Dermis blood vessel endothelial cell (primary cell): ENCODE measurements at places on chromosomes 13 and 19. TPM values are rescaled to one million over a fixed set of nuclear protein-coding genes. Genes with fewer than 3 reads are reported as not detected.
A peak's percentile ranks its signal among the peaks of the same experiment; 100 is the strongest.

GRCh38 chr19:38229585-38230073, 5.6 kb upstream of the DPF1 start:
- peak; percentile 80 for DNase-seq

- DNase-seq, result no peak
Measured at GRCh38 chr13:53343361-53343744, 314.7 kb downstream of the OLFM4 start.

DNA sequence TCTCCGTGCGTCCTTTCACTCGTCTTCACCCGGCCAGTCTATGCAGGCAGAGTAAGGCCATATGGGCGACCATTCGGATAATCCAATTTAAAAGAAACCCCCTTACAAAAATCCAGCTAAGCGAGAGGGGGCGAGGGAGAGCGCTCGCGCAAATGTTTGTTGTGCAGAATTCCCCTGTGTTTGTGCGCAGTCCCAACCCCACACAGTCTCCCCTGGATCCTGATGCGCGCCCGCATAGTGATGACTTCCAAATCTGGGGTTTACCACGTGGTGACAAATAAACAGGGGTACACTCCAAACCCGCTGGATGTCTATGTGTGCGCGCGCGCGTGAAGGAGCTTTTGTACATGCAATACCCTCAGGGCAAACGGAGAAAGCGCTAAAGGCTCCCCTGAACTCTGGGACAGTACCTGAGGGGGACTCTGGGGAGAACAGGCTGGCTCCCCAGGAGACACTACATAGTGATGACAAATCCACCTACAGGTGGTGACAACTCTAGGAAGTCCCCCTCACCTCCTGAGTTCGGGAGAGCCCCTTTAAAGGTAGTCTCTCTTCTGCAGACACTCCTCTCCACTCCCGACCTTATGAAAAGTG, 8.5 kb downstream of the SOX21 start:
- no peak for DNase-seq

GRCh38 chr19:17240062-17240752, 5.5 kb downstream of the NR2F6 start:
- DNase-seq, result no peak

DNA sequence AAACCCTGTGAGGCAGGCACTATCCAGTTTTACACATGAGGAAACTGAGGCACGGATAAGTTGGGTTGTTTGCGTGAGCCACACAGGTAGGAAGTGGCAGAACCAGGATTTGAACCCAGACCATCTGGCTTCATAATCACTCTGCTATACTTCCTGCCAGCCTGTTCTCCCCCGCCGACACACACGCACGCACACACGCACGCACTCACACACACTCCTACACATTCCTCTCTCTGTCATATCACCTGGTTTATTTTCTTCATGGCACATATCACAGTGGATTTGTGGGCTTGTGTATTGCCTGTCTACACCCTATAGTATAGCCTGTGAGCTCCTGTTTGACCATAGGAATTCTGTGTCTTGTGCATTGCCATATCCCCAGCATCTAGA, 140.0 kb downstream of the SIPA1L3 start:
- DNase-seq, result no peak

DNA sequence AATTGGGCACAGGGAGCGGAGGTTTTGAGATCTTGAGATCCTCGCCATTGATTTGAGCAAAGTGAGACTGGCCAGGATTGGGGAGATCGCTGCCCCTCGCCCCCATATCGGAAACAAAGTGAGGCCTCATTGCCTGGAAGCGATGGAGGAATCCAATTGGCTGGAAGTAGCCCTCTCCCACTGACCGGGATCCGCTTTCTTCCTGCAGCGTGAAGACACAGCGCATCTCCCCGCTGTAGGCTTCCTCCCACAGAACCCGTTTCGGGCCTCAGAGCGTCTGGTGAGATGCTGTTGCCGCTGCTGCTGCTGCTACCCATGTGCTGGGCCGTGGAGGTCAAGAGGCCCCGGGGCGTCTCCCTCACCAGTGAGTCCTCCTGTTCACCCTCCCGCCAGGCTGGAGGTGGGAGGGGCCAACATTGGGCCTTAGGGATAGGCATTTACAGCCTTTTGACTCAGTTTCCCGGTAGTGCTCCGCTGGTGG, 438 bp downstream of the PRKCSH start:
- peak; percentile 39 for DNase-seq

- no peak for DNase-seq
Measured at GRCh38 chr19:6531163-6531955, 533 bp downstream of the TNFSF9 start.

GRCh38 chr19:10211061-10211460, 16.3 kb upstream of the DNMT1 start:
- peak; percentile 27 for DNase-seq

DNA sequence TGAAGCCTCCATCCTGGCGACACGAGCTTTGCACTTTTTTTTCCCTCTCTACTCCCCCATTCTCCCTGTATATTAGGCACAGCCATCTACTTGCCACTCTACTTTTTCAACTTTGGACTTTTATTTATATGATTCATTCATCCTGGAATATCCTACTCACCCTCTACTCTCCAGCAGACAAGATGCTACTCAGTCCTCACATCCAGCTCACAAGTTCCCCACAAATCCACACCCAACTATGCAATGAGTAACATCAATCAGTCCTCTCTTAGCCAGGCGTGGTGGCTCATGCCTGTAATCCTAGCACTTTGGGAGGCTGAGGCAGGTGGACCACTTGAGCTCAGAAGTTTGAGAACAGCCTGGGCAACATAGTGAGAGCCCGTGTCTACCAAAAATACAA, 23.9 kb upstream of the URAD start:
- no peak for DNase-seq

- DNase-seq, result no peak
Measured at GRCh38 chr19:18931316-18932162, 9.5 kb downstream of the HOMER3 start.

- no peak for DNase-seq
Measured at GRCh38 chr13:53189162-53189561, 160.5 kb downstream of the OLFM4 start.

- DNase-seq, result peak; percentile 97
Measured at GRCh38 chr19:11505032-11505503, 571 bp downstream of the ZNF653 start.

GRCh38 chr13:106241974-106242953, 293.2 kb downstream of the EFNB2 start:
- DNase-seq, result no peak

GRCh38 chr13:113959198-113959597, 14.7 kb downstream of the C13orf46 start:
- peak; percentile 87 for DNase-seq

DNA sequence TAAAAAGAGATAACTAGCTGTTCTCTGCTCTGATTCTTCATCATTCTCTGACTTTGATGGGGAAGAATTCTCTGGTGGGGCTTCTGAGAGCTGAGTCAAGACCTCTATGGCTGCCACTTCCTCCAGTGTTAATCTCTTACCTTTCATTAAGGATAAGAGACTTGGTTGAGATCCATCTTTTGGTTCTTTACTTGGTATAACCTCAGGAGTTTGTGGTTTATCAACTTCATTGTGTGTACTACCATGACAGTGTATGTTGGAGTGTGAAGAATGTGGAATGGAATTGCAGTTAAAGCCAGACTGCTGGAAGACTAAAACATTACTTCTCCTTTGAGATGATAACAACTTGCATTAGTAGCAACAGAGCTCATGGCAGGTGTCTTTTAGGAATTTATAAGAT, 222.0 kb downstream of the SLITRK5 start:
- no peak for DNase-seq

- DNase-seq, result no peak
Measured at GRCh38 chr13:109212650-109213049, 573.7 kb downstream of the IRS2 start.

- DNase-seq, result no peak
Measured at GRCh38 chr19:46254776-46255175, 25.2 kb downstream of the IGFL1 start.

GRCh38 chr19:50173127-50173526, 10.0 kb upstream of the IZUMO2 start:
- no peak for DNase-seq

GRCh38 chr19:31015778-31016177, 333.5 kb downstream of the TSHZ3 start:
- no peak for DNase-seq

GRCh38 chr13:27044837-27045570, 126.6 kb downstream of the USP12 start:
- no peak for DNase-seq

GRCh38 chr19:4316956-4317355, 12.6 kb downstream of the FSD1 start:
- DNase-seq, result no peak

GRCh38 chr19:42193706-42194105, 23.8 kb downstream of the DEDD2 start:
- DNase-seq, result peak; percentile 63

DNA sequence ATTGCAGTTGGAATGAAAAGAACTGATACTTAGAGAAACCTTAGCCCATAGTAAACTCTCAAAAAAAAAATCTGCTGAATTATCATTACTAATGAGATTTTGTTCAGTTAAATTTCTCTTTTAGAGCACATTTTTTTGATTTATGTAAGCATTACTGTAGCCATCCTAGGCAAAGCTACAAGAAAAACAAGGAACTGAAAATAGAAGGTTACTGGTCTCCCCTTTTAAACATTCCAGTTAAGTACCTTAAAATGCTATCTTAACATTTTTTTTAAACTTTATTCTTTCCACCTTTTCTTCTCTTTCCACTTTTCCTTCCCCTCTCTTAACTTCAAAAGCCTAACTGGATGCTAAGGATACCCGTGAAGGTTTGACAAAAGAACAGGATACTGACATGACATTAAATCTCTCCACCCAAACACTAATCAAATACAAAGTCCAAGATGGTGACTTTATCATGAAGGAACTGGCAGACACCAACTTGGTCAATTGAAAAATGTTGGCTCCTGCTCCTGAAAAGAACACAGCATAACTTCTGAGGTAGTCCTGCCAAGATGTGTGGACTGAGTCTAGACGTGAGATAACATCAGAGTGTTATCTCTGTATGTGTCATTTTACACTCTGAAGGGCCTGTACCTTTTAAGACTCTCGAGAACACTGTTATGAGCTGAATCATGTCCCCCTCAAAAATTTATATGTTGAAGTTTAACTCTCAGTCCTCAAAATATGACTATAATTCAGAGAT, 29.5 kb upstream of the SACS start:
- no peak for DNase-seq

DNA sequence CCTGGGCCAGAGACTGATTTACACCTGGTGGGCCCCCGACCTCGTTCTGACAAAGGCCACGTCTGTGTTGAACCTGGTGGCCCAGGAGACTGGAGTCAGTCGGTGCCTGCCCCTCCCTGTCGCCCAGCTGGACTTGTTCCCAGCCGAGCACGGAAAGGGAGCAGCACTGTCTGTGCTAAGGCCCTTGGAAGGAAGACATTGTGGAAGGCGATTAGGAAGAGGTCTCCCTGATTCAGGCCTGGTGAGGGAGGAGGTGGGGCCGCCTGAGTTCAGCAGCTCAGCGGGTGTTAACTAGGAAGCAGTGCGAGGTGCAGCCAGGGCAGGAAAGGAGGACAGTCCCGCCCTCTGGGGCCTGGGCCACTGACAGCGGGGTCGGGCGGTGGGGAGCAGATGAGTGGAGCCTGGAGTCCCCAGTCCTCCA, 64.7 kb downstream of the GPR12 start:
- no peak for DNase-seq

GRCh38 chr19:51458051-51458645, at the start of gene SIGLEC8:
TSS of gene SIGLEC8 (minus strand) at chr19:51458454. CDS start at chr19:51458387, 67 bp downstream.
- no peak for DNase-seq

- DNase-seq, result no peak
Measured at GRCh38 chr13:54210397-54211049, 1181.9 kb downstream of the OLFM4 start.

- DNase-seq, result no peak
Measured at GRCh38 chr13:48317511-48318376, 14.2 kb downstream of the RB1 start.

DNA sequence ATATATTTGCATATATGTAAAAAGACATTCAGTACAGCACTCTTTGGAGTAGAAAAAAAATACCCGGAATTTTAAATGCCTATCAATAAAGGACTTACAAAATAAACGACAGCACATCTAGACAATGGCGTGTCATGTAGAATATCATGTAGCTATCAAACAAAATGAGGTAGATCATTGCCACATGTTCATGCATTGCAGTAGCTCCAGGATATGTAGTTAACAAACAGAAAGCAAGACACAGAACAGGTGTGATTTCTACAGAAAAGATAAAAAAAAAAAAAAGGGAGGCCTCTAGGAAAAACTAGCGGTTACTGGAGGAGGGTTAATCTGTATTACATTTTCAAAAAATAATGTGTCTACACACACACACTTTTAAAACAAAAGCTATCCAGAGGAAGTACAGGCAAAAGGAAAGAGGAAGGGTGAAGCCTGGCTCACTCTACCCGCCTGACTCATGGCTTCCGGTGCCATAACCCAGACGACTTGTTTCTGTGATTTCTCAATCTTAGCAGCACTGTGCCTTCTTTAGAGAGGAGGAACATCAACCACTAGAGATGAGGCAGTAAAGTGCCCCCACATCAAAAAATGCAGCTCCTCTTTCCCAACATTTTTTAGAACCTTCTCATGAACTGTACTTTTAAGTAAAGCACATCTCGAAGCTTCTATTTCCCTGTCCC, 6.9 kb downstream of the KCTD12 start:
- peak; percentile 94 for DNase-seq

GRCh38 chr19:16878181-16878965, 10.4 kb upstream of the F2RL3 start:
- DNase-seq, result no peak

DNA sequence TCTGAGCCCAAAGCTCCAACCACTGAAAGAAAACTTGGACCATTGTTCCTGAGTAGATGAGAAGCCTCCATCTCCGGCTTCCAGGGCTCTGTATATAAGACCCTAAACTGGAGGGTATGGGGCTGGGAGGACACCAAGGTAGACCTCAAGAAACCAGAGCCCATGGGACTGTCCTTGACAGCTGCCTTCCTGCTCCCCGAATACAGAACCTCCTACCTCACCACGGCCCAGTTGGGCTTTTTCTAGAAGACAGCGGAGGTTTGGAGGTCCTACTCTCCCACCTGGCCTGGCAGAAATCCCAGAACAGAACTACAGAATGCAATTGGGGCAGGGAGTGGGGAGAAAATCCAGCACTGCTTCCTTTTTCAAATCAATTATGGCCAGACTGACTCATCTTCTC, 177.3 kb upstream of the ZNF507 start:
- no peak for DNase-seq

Gene POU2F2
- 0.17 and 0.56 TPM in 2 replicates for total RNA-seq

Gene PCID2
- total RNA-seq, result 64.5 and 74.5 TPM in 2 replicates

Gene TICAM1
- total RNA-seq, result 4.9 and 7.7 TPM in 2 replicates

Gene PDX1
- not detected in 2 replicates for total RNA-seq

Gene NPHS1
- total RNA-seq, result not detected in 2 replicates

Gene GPR12
- not detected in 2 replicates for total RNA-seq

Gene PGLYRP2
- total RNA-seq, result 0.05 TPM in 1 of 2 replicates, not detected in the other

Gene ZNF665
- 2.6 and 3.0 TPM in 2 replicates for total RNA-seq

Gene RFPL4A
- 0.14 and 0.51 TPM in 2 replicates for total RNA-seq

Gene TFPT
- total RNA-seq, result 16.3 and 27.2 TPM in 2 replicates

Gene ZNF888
- total RNA-seq, result 6.5 and 7.8 TPM in 2 replicates

Gene CEACAM5
- not detected in 2 replicates for total RNA-seq

Gene MYO16
- total RNA-seq, result not detected in 2 replicates
